Pancreas (tissue), 10 donors: ENCODE measurements at places on chromosomes 4 and X.

DNA sequence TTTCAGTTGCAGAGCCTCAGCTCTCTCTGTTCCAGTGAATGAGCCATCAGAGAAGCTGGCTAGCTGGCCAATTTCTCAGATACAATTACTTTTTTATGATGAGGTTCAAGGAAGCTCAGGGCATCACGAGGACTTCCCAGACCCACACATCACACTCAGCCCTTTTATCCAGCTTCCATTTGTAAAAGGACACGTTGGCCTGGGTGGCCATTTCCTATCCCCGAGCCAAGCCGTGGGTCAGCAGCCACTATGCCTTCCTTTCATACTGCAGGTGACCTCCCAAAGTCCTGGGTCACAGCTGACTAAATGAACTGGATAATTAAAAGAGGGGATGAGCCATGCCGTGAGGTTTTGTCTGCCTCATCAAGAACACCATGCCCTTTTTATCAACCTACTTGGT is 236.9 kb upstream of the PPARGC1A start:
- no peak for DNase-seq

GRCh38 chr4:147638942-147639341 is 21.7 kb downstream of the TMEM184C start:
- no peak for DNase-seq

- DNase-seq, result no peak
Measured at GRCh38 chr4:122346036-122346435, 32.8 kb upstream of the ADAD1 start.

DNA sequence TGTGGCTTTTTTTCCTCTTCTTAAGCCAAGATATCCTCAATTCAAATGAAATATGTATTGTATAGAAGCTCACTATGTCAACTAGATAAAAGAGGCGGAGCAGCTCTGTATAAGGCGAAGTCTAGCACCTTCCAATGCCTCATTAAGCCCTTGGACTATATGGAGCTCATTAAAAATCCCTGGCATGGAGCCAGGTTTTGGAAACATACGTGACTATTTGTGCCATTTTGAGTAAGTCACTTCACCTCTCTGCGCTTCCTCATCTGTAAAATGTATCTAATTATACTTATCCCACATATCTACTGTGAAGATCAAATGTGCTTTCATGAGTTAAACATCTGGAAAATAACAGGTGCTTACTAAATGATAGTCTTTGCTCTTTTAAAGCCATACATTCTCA is 57.2 kb downstream of the YIPF6 start:
- no peak for DNase-seq

DNA sequence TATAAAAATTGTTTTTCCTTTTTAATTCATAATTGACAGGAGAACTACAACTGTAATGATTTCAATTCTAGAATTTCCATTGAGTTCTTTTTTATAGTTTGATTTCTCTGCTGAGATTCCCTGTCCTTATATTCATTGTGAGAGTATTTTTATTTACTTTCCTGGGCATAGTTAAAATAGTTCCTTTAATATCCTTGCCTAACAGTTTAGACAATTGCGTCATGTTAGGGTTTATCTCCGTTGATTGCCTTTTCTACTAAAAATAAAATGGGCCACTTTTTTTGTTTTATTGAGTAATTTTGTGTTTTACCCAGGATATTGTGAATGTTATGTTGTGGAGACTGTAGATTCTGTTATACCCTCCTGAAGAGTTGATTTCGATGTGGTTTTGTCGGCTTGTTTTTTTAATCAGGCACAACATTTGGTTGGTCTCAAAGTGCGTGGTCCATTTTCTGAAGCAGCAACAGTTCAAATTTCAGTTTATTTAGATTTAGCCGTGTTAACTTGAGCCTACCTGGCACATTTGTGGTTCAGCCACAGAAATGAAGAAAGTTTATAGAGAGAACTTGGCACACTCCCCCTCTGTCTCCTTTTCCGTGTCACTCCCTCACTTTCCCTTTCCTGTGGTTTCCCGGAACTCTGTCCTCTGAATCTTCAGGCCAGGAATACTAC is 16.0 kb upstream of the PRRG1 start:
- no peak for DNase-seq

DNA sequence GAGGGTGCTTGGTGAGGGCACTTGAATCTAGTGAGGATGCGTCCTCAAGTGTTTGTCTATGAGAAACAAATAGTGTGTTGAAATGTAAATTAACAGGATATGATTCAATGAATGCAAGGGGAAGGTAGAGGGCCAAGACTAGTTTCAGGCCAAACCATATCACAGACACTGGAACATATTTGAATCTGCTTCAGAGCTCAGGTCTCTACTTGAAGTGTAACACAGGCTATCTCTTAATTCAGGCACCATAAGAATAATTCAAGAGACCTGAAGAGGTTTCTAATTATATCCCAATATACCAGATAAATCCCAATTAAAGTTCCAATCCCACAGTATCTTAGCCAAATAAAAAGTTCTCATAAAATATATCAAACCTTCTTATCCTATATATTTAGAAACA is 146.5 kb upstream of the INTU start:
- no peak for DNase-seq

- no peak for DNase-seq
Measured at GRCh38 chr4:168655182-168655581, 158.3 kb downstream of the PALLD start.

GRCh38 chr4:141348125-141348524 is 127.4 kb downstream of the ZNF330 start:
- DNase-seq, result no peak

- DNase-seq, result peak; percentile 37
Measured at GRCh38 chrX:154490021-154490413, 412 bp downstream of the SLC10A3 start.

- no peak for DNase-seq
Measured at GRCh38 chrX:2799369-2799768, 29.4 kb upstream of the GYG2 start.

DNA sequence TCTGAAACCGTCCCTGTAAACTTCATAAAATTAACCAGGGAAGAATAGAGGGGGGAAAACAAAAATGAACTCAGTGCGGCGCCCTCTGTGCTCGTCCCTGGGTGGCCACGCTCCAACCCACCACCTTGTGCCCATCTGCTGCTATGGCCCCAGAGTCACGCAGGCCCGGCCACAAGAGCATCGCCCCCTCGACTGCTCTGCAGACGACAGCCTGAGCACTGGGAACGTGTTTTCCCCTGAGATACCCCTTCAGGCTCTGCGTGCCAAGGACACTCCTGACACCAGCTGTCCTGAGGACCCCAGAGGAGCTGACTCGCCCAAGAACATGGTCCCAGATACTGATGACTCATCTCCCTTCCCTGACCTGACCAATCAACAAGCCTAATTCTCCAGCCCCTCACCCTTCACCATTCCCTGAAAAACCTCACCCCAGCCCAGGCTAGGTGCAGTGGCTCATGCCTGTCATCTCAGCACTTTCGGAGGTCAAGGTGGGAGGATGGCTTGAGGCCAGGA is 64.1 kb upstream of the GPR78 start:
- DNase-seq, result no peak

- no peak for DNase-seq
Measured at GRCh38 chr4:169407217-169407845, 136.6 kb upstream of the SH3RF1 start.

DNA sequence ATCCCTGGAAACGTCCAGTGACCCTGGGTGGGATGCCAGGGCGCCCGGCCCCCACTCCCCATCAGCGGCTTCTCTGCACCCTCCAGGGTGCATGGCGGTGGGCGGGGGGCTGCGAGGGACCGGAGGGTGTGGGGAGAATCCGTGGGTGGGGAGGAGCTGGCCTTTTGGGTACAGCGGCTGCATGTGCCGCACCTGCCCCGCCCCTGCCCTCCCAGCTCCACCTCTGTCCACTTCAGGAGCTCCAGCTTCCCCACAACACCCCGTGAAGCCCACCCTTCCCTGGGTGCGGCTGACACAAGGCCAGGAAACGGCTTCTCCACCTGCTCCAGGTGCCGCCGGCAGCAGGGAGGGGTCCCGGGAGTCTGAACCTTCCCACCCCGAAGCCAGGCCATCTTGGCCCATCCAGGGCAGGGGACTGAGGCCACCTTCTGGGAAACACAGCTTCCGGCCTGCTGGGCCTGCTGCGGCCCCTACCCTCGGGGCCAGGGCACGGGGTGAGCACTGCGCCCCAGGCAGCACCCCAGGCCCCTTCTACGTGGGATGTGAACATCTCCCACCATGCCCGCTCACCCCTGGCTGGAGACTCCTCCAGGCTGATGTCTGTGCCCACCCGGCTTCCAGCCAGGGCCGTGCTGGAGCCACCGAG is 34.6 kb downstream of the CPLX1 start:
- DNase-seq, result no peak

DNA sequence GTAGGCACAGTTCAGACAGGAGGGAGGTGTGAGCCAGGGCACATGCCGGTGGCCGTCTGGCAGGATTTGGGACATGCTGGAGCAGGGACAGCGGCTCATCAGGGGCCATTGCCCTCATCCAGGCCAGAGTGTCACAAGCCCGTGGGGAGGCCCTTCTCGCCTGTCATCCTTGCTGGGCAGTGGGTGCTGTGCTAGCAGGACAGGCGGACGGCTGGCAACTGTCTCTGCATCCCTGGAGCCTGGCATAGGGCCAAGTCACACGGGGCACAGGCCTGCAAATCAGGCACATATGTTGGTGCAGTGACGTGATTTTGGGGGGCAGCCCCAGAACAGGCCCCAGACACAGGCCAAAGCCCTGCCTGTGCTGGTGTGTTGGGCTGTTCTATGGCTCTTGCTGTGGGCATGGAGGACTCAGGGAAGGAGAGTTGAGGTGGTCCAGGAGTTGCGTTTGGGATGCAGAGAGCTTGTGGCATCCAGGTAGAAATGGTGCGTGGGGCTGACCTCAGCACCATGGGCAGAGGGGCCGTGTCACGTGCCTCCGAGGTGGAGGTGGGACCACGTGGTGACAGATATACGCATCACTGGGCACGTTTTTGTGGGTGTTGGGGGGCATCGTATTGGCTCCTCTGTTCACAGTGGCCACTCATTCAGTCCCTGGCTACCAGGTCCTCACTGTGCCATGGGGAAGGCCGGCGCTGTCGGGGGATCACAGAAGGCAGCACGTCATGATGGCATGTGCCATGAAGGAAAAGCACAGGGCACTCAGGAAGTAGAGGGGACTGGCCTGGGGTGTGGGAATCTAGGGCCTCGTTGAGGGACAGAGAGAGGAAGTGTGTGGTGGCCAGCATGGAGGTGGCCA is 14.6 kb upstream of the MSANTD1 start:
- DNase-seq, result peak; percentile 83

DNA sequence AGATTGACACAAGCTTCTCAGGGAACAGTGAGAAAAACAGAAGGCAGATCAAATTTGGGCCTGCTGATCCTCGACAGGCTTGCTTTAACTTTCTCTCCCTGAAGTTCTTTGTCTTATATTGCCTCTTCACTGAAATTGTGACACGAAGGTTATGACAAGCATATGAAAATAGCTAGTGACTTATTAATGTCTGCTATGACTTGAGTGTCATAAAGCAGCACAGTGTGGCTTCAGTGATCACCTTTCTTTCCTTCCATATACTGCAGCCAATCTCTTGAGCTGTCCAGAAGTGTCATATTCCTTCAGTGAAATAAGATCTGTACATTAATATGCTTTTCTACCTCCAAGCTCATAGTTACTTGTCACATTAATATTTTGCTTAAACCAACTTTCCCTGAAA is 870.2 kb downstream of the C4orf33 start:
- no peak for DNase-seq

DNA sequence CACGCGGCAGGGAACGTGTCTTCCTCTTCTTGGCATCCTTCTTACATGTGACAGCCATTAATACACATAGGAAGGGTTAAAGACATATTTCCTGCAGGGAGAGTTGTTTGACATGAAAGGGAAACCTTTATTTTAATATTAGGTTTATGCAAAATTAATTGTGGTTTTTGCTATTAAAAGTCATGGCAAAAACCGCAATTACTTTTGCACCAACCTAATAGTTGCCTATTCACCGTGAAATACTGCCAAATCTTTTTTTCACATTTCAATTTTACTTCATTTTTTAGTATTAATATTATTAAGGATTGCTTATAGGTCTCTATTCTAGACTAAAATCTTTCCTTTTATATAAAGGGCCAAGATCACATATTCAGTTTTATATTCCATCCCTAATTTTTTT is 230.4 kb upstream of the PITX2 start:
- no peak for DNase-seq

DNA sequence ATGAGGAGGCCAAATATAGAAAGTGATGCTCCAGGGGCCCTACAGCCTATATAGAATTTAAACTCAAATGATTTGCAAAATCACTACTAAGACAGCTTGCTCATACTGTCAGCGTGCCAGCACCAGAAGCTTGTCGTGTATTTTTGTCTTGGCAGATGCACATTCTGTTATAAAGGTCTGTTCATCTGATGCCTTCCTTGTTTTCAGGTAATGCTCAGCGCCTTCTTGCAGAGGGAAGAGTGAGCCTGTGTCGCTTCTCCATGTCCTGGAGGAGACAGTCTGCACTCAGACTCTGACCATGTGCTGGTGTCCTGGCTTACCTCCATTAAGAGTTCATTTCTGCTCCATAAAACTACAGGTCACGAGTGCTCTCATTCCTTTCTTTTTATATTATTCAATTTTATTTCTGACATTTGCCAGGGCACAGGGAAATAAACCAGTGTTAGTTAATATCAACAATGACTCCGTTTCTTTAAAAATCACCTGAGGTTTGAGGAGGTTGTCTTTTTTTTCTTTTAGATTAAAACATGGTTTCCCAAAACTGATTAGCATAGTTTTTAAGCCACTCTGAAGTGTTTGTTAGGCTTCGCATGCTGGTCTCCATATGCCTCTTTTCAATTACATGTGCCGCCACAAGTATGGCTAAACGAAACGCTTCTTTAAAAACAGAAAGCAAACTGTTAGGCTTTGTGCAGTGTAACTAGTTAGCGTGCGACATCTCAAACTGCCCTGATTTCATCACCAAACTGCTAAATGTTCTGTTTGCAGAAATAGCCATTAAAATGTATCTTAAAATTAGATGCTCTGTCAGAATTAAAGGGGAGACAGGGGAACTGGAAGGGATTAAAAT is 215.2 kb upstream of the GK2 start:
- DNase-seq, result no peak

DNA sequence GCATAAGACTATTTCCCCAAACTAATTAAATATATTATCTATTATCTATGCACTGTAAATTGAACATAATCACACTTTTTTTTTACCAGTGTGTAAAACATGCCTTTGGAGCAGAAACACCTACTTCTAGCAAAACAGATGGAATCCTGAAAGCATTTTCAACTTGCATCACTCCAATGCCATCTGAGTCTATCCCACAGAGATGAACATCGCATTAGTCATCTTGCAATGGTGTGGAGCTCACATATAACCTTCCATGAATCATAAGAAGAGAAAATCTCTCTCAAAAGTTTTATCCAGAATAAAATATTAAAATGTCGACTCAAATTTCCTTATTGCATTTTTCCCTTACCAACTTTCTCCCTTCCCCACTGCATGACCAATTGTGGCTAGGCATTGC is 406.7 kb upstream of the ACTRT1 start:
- no peak for DNase-seq

DNA sequence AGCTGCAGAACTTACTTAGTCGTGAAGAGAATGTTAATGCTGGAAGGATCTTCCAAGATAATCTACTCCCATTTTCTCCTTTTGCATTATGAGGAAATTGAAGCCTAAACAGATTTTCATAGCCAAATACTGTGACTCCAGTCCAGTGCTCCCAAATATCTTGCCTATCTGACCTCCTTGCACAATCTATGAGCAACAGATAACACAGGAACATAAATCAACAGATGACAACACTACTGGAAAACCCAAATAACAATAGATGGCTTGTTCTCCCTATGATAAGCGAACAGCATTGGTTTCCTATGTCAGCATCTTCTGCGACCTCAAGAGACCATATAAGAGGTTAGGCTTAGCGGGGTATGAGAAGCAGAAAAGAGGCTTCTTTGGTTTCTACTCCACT is 88.0 kb downstream of the CORIN start:
- DNase-seq, result no peak

GRCh38 chr4:116561768-116562167 is 523.6 kb downstream of the TRAM1L1 start:
- no peak for DNase-seq
